NCI-H2227 treated with DMSO at 0.1 percent for 48 hours (cell line): ENCODE measurements at places on chromosomes 7 and 10.

DNA sequence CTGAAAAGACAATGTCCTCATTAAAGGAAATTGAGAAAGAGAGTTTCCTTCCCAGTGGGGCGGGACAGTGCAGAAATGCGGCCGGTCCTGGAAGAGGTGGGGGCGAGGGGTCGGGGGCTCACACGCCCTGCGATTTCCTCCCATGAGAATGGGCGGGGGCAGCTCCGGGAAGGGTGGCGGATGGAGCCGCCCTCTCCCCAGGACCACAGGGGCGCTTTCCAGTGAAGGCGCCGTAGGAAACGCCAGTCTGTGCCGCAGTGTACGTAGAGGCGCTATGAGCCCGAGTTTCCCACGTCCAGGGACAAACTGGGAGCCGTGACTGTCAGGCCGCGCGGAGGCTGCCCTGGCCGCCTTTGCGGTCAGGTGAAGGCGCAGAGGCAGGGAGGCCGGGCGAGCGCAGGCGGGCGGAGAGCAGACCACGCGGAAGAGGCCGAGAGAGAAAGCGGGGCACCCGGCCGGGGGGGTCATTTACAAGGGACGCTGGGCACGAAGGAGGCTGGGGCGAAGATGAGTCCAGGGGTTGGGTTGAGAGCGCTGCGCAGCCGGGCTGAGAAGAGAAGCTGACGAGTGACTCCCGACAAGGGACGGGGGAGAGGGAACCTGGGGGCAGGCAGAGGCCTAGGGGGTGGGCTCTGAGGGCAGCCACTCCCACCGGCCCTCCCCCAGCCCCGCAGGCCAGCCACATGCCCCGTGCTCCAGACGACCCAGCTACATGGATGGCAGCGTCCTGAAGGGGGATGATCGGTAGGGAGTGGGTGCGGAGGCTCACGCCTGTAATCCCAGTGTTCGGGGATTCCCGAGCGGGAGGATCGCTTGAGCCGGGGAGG lies 45.0 kb downstream of the ALOX5 start:
- peak; percentile 43 for DNase-seq

DNA sequence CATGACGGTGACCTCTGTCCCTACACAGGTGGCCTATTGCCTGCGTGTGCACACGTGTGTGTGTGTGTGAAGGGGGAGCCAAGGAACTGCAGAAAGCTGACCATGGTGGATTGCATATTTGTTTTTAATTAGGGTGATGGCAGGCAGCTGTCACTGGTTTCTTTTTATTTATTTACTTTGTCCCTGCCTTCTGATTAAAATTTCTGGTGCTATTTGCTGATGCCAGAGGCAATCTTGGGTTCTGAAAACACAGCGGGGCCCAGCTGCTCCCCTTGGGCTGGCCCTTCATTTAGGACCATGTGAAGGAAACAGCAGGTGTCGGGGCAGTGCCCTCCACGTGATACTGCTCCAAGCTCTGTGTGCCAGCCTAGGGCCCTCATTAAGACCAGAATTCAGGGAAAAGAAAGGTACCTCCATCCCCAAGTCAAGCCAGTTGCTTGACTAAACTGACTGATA lies 71.3 kb upstream of the PODXL start:
- no peak for DNase-seq

DNA sequence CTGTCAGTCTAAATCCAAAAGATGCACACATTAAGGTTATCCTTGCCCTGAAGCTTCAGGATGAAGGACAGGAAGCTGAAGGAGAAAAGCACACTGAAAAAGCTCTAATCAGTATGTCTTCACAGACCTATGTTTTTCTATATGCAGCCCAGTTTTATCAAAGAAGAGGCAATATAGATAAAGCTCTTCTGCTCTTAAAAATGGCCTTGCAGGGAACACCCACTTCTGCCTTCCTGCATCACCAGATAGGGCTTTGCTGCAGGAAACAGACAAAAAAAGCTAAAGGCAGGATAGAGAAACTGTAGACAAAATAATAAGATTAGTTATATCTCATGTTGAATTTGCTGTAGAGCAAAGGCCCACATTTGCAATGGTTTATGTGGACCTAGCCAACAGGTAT lies 14.9 kb upstream of the IFIT1B start:
- DNase-seq = no peak

GRCh38 chr7:23234569-23235296 lies 11.8 kb upstream of the GPNMB start:
- no peak for DNase-seq

- no peak for DNase-seq
These were observed 25.3 kb upstream of the NEBL start for GRCh38 chr10:20922451-20922850.

GRCh38 chr7:35757574-35757973 lies 43.3 kb upstream of the SEPTIN7 start:
- DNase-seq = no peak

DNA sequence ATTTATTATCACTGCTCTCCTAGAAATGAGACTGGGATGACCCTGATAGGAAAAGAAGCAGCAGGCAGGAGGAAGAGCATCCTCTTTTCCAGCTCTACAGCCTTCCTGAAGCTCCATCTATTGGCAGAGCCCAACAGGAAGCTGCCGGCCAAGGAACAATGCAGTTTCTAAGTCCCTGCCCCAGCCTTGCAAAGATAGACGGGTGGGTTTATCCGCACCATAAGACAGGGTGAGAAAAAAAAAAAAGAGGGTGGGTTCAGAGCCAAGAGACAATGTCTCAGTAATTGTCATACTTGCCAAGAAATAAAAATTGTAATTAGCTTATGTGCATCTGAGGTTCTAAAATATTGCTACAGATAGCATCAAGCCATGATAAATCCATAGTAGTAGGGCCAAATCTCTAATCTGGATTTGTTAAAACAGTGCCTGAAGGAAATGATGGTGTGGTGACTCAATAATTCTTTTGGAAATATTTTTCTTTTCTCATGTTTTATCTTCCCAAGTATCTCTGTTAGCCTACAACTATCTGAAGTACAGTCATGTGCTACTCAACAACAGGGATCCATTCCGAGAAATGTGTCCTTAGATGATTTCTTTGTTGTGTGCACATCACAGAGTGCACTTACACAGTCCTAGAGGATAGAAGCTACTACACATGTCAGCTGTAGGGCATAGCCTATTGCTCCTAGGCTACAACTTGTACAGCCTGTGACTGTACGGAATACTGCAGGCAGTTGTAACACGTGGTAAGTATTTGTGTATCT lies 242.9 kb upstream of the CXCL12 start:
- DNase-seq = no peak

- peak; percentile 53 for DNase-seq
These were observed 3.1 kb downstream of the ADIRF start for GRCh38 chr10:86971232-86971991.

- DNase-seq = no peak
These were observed 105.3 kb downstream of the FRMD4A start for GRCh38 chr10:14225379-14225778.

- DNase-seq = no peak
These were observed 235.0 kb upstream of the PLPP4 start for GRCh38 chr10:120221873-120222485.

- no peak for DNase-seq
These were observed 20.1 kb downstream of the CCSER2 start for GRCh38 chr10:84348447-84348846.

DNA sequence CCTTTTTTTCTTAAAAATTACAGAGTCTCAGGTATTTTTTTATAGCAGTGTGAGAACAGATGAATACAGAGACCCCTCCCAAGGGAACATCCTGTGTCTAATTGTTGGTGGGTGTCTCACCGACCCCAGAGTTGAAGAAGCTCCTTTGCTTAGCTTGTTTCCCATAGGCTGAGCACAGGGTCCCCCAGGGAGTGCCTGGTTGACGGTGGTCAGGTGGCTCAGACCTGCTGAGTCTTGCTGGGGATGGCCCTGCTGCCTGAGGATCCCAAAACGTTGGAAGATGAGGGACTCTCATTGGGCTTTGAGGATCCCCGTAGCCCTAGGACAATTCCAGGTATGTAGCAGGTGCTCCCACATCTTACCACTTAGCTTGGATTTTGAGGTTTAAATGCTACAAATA lies 19.5 kb downstream of the SCART1 start:
- no peak for DNase-seq

DNA sequence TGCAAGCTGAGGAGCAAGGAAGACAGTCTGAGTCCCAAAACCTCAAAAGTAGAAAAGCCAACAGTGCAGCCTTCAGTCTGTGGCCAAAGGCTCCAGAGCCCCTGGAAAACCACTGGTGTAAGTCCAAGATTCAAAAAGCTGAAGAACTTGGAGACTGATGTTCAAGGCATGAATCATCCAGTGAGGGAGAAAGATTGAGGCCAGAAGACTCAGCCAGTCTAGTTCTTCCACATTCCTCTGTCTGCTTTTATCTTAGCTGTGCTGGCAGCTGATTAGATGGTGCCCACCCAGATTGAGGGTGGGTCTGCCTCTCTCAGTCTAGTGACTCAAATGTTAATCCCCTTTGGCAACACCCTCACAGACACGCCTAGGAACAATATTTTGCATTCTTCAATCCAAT lies 20.1 kb upstream of the MDFIC start:
- no peak for DNase-seq

DNA sequence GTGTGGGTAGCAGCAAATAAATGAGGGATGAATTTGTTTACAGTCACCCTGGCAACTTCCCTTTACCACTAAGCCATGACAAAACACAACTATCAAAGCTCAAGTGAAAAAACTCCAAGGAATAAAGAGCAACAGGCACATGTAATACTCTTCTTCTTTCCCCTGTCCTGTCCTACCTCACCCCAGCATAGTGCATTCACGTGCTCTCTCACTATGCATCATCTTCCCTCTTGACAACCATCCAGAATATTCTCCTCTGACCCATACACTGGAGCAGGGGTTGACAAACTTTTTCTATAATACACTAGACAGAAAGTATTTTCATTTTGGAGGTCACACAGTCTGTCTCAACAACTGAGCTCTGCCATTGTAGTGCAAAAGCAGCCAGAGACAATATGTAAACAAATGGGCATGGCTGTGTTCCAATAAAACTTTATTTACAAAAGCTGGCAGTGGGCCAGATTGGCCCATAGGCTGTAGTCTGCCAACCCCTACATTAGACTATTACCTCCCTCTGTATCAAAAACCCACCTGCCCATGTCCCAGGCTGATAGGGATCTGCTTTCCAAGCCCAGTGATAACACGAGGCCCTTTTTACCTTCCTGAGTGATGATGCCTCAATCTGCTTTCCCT lies 354.5 kb downstream of the FGFR2 start:
- no peak for DNase-seq

GRCh38 chr7:111112439-111112838 lies 21.5 kb downstream of the LRRN3 start:
- DNase-seq = no peak

- no peak for DNase-seq
These were observed 41.1 kb downstream of the CCDC3 start for GRCh38 chr10:12960334-12960898.

DNA sequence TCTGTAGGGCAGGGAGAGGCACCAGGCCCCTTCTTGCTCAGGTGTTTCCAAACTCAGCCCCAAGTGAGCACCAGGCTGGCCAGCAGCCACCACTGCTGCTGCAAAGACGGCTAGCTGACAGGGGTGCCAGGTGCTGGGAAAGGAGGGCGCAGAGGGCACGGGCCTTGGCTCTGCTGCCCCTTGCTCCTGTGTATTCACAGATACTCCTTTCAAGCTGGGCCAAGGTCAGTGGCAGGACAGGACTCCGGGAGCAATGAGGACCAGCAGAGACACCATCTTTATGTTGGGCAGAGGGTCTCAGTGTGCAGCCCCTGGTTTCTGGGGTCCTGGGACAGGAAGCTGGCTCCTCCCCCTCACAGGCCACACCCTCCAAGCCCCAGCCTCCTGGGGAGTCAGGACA lies 110.1 kb downstream of the SMURF1 start:
- DNase-seq = no peak

- no peak for DNase-seq
These were observed 365.9 kb downstream of the PHTF2 start for GRCh38 chr7:78164459-78164858.

- no peak for DNase-seq
These were observed 42.1 kb downstream of the ASB4 start for GRCh38 chr7:95527776-95528250.
